Fibroblast of skin of back (primary cell): ENCODE measurements at places on chromosomes 7 and 10.

DNA sequence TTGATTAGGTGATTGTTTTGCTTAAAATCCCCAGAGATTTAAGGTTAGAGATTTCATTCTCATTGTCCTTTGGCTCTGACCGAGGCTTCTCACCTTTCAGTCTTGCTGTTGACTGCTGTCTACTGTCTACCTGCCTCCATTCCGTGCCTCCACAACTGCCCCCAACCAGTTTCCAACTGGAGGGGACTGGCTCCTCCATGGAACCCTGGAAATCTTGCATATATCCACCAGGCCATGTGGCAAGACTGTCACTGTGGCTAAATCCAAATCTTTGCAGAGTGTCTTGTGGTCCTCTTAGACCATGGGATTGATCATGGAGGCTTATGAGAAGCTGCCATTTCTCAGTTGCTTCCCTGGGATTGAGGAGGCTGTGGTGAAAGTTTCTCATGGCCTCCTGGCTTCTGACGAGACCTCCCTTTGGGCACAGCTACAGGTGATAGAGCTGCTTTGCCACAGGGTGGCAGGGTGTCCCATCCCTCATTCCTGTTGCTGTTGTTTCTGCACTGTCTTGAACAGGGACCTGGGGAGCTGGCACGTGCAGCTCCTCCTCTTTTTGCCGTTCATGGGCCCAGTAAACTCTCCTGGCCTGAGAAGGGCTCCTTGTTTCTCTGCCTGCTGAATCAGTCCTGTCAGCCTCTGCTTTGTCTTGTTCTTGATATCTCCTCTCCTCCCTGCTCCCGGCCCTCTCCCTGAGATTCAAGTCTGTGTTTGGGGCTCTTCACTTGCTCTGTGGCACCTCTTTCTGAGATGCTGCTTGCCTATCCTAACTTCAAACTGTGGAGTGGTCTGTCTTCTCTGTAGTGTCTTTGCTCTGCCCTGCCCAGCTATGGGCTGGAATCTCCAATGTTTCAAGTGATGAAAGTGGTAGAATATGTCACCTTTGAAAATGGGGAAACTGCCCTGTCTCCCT, 63.6 kb upstream of the IGFBP3 start:
- no peak for DNase-seq

- DNase-seq: no peak
Measured at GRCh38 chr10:94036766-94037033, 43.0 kb downstream of the PLCE1 start.

GRCh38 chr10:116287906-116288501, 15.0 kb upstream of the GFRA1 start:
- peak; percentile 55 for DNase-seq

GRCh38 chr7:70592171-70592570, 539.8 kb upstream of the GALNT17 start:
- DNase-seq: no peak

- no peak for DNase-seq
Measured at GRCh38 chr10:129275886-129276285, 191.2 kb upstream of the MGMT start.

GRCh38 chr10:96017191-96017687, 26.1 kb upstream of the CCNJ start:
- peak; percentile 56 for DNase-seq

DNA sequence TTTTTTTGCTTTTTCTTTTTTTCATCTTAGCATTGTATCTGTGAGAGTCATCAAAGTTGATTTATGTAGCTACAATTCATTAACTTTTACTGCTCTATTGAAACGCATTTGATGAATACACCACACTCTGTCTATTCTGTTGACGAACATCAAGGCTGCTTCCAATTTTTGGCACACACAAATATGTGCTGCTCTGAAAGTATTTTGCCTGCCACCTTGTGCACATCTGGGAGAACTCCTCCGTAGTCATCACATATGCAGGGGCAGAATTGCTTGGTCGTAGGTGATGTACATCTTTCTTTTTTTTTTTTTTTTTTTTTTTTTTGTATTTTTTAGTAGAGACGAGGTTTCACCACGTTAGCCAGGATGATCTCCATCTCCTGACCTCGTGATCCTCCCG, 796.8 kb downstream of the KCNMA1 start:
- no peak for DNase-seq

DNA sequence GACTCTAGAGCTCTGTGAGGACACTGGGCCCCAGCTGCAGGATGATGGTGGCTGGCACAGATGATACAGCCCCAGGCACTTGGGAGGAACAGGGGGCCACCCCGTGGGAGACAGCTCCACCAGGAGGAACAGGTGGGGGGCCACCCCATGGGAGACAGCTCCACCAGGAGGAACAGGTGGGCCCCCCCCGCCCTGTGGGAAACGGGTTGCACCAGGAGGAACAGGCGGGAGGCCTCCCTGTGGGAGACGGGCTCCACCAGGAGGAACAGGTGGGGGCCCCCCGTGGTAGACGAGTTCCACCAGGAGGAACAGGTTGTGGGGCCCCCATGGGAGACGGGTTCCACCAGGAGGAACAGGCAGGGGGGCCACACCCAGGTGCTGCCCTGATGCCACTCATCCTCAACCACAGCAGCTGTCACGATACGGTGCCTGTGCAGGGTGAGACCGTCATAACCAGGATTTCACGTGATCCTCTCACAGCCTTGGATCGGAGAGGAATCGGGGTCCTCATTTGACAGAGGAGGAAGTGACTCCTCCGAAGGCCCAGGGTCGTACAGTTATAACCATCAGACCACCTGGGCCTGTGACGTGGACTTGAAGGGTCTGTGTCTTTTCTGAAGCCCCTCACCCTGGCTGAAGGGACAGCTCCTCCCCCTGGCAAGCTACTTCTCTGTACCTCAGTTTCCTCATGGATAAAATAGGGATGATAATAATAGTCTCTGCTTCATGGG, 49.2 kb upstream of the NANOS1 start:
- no peak for DNase-seq

- peak; percentile 56 for DNase-seq
Measured at GRCh38 chr7:24025094-24025493, 258.9 kb upstream of the NPY start.

- no peak for DNase-seq
Measured at GRCh38 chr10:21183025-21183424, 285.9 kb upstream of the NEBL start.

GRCh38 chr10:3787016-3787400, 2.0 kb upstream of the KLF6 start:
- DNase-seq: no peak

- peak; percentile 96 for DNase-seq
Measured at GRCh38 chr10:78756604-78757343, 312.0 kb upstream of the ZMIZ1 start.

DNA sequence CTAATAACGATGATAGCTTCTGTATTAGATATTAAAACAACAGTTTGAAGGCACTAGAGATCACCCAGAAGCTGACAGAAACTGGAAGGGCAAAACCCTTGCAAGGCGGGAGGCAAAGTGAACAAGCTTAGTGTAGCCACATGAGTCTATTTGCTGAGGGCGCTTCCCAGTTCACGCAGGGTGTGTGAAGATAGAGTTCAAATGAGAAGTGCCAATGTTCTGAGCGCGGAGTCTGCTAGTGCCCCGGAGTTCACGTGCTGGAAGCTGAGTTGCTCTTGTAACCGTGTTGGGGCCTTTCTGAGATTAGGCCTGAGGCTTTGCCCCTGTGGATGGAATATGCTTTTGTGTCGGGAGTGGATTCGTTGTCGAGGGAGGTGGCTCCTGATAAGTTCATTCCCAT, 16.6 kb upstream of the GTPBP4 start:
- DNase-seq: no peak

GRCh38 chr7:1597066-1597760, 27.4 kb upstream of the PSMG3 start:
- DNase-seq: no peak

- peak; percentile 8 for DNase-seq
Measured at GRCh38 chr10:15163253-15163828, 5.2 kb downstream of the NMT2 start.

- no peak for DNase-seq
Measured at GRCh38 chr7:1555813-1556543, at the start of gene TMEM184A. Gene TMEM184A (minus strand): TSS chr7:1556205. CDS start chr7:1555484, 721 bp downstream.

GRCh38 chr10:18533896-18534295, 117.5 kb downstream of the NSUN6 start:
- DNase-seq: no peak

GRCh38 chr7:83985821-83986220, 208.8 kb downstream of the SEMA3A start:
- no peak for DNase-seq

- DNase-seq: no peak
Measured at GRCh38 chr10:30662814-30663213, 33.3 kb upstream of the LYZL2 start.

- DNase-seq: no peak
Measured at GRCh38 chr10:24879861-24880260, 72.5 kb downstream of the PRTFDC1 start.

GRCh38 chr7:91876391-91877133, 3.9 kb downstream of the MTERF1 start:
- DNase-seq: peak; percentile 35

GRCh38 chr7:93159490-93159889, 11.3 kb upstream of the SAMD9L start:
- DNase-seq: peak; percentile 48

- DNase-seq: no peak
Measured at GRCh38 chr7:141071855-141072547, 1.9 kb upstream of the TMEM178B start.

- DNase-seq: peak; percentile 44
Measured at GRCh38 chr7:122674502-122674901, 24.4 kb downstream of the RNF133 start.

GRCh38 chr10:33553748-33554571, 219.5 kb upstream of the NRP1 start:
- no peak for DNase-seq

DNA sequence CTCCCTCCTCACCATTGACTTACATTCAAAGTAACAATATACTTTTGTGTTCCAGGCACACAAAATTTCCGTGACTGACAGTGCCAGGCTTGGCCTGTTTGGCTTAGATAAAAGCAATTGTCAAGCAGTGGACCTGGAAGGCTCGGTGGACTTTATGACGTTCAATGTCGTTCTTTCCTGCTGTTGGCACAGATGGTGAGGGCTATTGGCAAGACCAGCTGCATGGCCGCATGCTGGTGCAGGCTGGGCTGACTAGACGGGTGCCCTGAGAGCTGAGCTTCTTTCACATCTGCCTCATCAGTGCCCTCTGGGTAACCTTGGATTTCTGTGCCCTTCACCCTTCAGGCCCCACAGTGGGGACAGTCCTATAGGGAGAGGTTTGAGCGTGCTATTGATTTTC, 45.2 kb downstream of the WIPF3 start:
- DNase-seq: no peak

DNA sequence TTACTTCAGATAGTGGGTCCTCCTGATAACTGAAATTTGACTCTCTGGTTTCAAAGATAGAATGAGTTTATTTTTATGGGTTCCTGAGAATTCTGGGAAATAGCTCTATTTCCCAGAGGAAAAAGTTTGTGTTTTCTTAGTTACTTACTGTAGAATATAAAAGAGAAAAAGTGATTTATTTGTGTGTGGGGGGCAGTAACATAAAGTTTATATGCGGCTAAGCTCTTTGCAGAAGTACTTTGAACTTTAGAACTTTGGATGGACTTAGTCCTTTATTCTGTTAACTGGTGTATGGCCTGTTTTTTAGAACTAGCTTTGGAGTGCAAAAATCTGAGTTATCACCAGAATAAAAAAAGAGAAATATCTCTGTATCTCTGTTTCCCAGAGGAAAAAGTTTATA, 157.1 kb downstream of the BBS9 start:
- no peak for DNase-seq

GRCh38 chr7:111911166-111911961, 294.8 kb downstream of the DOCK4 start:
- DNase-seq: no peak

DNA sequence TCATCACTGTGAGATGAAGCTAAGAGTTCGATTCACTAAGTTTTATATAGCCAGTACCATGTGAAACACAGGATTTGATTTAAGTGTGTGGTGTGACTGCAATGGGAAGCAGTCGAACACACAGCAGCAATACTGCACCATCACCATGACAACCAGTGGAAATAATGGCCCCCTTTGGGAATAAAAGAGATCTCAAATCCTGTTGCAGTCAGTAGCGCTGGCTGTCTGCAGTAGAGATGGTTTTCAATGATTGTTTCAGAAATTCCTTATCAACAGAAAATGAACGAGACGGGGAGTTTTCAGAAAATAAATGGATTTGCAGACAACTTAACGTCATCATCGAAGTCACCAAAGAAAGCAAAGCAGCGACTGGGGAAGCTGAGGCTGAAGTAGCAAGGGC, 91.0 kb downstream of the PTPRE start:
- DNase-seq: peak; percentile 6

DNA sequence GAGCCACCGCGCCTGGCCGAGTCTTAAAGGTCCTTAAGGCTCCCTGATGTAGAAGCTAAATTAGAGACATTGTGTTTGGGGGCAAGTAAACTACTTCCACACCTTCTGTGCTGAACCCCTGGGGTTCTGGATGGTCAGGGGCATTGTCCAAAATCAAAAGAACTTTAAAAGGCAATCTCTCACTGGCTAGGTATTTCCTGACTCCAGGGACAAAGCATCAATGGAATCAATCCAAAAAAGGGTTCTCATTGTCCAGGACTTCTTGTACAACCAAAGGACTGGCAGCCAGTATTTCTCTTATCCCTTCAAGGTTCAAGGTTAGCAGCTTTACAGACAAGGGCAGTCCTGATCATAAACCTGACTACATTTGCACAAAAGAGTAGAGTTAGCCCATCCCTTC, 24.0 kb downstream of the SRPK2 start:
- no peak for DNase-seq

- peak; percentile 54 for DNase-seq
Measured at GRCh38 chr10:68327889-68328786, 3.7 kb upstream of the HNRNPH3 start.

- peak; percentile 79 for DNase-seq
Measured at GRCh38 chr7:134875867-134876266, 96.4 kb downstream of the CALD1 start.

DNA sequence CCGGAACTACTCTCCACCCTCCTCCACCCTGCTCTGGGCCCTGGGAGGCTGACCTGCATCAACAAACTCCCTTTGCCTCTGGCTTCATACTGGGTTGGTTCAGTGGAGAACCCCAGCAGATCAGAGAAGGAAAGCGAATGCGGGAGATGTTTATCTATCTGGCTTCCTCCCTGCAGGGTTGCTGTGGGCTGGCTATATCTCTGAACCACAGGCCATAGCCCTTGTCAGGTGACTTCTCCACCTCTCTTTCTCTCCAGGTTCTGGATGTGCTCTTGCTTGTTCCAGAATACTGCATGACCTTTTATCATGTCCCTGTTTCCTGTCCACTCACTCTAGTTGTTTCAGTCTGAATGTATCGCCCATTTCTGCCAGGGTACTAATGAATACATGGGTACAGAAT, 51.7 kb upstream of the IFRD1 start:
- DNase-seq: no peak

GRCh38 chr10:1542941-1543340, 194.4 kb downstream of the ADARB2 start:
- DNase-seq: no peak
